ENCODE measurements at places on chromosomes 1 and 21. TPM values are rescaled to one million over a fixed set of nuclear protein-coding genes. Genes with fewer than 3 reads are reported as not detected.

DNA sequence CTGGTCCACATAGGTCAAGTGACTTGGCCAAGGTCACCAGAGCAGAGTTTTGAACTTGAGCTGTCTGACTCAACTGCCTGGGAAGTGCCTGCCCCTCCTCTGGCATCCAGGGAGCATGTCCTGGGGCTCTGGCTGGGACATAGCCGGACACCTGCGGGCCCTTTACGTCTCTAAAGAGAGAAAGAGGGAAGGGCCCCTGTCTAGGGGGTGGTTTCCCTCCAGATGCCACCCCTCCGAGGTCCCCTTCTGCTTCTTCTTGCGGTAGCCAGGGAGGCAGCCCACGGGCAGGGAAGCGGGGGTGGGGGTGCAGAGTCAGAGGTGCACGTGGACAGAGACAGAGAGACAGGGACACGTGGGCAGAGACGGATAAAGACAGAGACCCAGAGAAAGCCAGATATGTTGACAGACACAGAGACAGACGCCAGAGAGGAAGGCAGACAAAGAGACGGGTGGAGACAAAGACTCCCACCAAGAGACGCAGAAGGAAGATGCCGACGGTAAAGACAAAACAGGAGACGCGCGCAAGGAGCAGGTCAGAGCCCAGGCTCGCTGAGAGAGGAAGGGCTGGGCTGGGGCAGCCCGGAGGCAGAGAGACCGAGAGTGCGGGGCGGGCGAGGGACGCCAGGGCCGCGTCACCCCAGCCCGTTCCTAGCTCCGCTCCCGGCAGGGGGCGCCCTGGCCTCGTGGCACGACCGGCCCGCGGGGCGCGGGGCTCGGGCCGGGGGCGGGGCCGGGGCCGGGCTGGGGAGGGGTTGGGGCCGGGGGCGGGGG lies 458 bp upstream of the ALPL start:
- DNase-seq, result peak; percentile 71

GRCh38 chr1:49293016-49293415 lies 516.3 kb upstream of the BEND5 start:
- no peak for DNase-seq

DNA sequence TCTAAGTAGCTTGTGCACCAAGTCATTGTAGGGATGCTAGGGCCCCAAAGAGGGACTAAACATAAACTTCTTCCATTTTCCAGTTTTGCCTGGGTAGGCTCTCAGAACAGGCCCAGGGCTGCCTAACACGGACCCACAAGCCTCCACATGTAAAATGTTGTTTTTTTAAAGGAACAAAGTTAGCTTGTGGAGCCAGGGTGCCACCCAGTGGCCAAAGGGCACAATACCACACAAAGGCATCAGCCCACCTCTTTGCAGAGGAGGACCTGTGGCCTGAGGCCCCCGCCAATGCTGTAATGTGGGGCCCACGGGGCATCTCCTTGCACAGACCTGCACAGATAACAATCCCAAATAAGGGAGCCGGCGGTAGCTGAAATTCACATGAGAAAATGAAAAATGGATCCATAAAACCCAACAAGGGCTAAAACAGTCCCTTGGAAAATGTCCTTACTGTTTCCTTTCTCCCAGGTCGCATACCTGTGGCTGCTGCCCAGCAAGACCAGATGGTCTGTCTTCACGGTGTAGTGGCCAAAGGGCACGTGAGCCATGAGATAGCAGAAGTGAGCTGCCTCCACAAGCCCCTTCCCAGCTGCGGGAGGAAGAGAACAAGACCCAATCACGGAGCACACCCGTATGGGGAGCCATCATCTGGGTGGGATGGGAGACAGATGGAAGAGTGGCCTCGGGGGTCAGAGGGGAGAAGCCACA lies 23.8 kb downstream of the SEC16B start:
- peak; percentile 91 for DNase-seq

ADAMTS4 gene
- 28.6 TPM for total RNA-seq

- no peak for DNase-seq
These were observed 41.8 kb downstream of the XCL1 start for GRCh38 chr1:168617974-168618750.

CSF1 gene
- 7.2 TPM for total RNA-seq

MYBPH gene
- not detected for total RNA-seq

GRCh38 chr1:228900886-228901392 lies 165.7 kb downstream of the RHOU start:
- no peak for DNase-seq

DNA sequence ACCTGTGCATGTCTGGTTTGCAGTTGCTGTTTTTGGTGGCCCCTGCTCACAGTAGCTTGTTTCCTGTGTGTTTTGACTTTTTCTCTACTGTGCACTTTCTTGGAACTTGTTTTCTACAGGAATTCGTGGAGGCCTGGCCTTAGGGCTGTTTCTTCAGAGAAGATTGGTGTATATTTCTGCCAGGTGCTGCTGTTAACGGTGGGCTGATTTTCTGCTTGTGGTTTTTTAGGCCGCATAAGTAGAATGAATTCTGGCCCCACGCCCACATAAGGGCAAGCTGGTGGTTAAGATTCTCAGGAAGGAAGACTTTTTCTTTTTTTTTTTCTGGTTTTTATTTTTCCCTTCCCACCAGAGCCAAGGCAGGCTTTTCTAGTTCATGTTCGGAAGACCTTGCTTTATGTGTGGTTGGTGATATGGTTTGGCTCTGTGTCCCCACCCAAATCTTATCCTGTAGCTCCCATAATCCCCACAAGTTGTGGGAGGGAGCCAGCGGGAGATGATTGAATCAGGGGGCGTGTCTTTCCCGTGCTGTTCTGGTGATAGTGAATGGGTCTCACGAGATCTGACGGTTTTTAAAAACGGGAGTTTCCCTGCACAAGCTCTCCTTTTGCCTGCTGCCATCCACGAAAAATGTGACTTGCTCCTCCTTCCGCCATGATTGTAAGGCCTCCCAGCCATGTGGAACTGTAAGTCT lies 71.5 kb upstream of the DISP3 start:
- DNase-seq, result no peak

GRCh38 chr1:208081972-208082371 lies 162.2 kb downstream of the PLXNA2 start:
- no peak for DNase-seq

SPATA1 gene
- total RNA-seq, result 1.3 TPM

DNA sequence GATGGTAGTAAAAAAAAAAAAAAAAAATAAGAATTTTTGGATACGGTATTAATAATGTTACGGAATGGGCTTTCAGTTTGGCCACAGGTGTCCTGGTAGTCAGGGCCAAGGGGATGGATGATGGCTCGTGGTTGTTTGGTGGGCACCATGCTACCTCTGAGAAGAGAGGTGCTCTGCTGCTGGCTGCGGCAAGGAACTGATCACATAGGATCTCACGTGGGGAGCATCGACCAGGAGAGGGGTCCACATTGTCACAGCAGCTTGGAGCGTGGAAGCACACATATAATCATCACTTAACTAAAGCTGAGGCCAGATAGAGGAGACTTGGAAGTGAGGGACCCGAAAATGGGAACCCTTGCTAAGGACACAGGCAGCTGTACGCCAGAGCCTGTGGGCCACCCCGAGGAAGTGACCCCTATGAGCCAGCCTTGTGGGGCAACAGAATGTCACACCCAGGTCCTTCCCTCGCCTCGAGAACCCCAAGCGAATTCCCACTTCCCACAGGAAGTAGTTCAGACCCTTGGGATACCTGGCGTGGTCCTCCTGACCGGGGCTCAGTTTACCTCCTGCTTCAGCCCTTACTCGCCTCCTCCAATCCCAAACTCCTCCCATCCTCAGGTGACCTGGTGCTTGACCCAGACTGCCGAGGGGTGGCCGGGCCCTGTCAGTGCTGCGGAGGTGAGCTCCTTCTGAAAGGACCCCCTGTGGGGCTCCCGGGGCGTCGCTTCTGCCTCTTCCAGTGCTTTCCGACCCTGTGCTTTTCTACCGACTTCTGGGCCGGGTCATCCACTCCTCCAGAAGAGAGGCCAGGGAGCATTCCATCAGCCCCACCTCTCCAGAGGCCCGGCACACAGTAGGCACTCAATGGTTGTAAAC lies 222.0 kb downstream of the CAMTA1 start:
- DNase-seq, result no peak

- no peak for DNase-seq
These were observed 127.6 kb upstream of the DAB1 start for GRCh38 chr1:57551476-57551875.

GRCh38 chr1:214027498-214027897 lies 39.7 kb downstream of the PROX1 start:
- DNase-seq, result no peak

SPRR2F gene
- total RNA-seq, result not detected

DNA sequence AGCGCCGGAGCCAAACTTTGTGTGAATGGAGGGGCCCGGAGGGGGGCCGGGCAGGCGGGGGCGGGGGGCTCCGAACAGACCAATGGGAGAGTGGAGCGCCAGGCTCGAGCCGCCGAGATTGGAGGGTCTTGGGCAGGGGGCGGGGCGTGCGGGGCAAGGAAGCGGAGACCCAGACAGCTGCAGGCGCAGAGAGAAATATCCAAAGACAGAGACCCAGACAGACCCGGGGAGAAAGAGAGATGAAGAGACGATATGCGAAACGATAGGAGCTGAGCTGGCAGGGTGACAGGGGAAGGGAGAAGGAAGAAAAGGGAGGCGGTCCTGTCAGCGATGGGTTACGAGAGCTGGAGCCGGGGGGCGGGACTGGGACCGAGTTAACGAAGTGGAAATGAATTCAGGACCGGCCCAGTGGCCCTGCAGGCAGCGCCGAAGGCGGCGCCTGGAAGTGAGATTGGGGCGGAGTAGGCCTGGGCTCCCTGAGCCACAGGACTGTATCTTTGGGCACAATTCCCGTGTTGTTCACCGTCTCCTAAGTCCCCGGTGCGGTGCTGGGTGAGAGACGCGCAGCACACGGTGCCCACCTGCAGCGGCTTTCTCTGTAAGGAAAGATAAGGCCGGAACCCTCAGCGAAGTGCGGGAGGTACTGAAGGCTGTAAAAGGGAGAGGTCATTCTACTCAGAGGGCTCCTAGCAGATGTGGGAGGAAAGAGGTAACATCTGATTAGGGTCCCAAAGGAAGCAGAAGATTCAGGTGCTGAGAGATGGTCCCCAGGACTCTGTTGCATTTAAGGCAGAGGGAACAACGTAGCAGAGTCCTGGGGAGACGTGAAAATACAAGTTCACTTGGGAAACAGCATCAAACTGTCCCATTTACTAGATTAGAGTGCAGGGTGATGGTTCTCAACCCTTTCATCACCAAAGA lies 543 bp upstream of the KCNJ10 start:
- DNase-seq, result peak; percentile 86

DNA sequence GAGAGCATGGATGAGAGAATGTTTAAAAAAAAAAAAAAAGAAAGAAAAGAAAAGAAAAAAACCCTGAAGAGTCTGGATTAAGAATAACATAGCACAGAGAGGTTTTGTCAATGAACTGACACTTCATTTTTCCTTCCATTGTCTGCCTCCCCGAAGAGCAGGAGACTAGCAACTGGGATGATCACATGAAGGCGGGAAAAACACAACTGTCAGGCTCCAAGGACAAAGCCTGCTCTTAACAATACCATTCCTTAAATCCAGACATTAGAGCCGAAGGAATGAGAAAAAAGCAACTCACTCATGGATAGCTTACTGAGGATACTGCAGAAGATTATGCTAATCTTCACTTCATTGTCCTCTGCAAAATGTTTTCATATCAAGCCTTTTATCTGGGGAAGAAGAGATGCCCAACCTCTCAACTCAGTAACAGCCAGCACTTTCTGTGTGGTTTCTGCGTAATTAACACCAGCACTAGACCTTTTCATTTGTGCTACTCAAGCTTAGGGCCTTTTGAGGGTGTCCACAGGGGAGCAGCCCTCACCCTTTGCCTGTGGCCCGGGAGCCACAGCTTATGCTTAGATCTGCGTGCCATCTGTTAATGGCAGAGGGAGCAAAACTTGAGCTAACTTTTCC lies 182.3 kb downstream of the BARHL2 start:
- DNase-seq, result no peak

- DNase-seq, result peak; percentile 39
These were observed 14.0 kb downstream of the ZNF644 start for GRCh38 chr1:91007827-91008226.

EIF4G3 gene
- 86.8 TPM for total RNA-seq

DNA sequence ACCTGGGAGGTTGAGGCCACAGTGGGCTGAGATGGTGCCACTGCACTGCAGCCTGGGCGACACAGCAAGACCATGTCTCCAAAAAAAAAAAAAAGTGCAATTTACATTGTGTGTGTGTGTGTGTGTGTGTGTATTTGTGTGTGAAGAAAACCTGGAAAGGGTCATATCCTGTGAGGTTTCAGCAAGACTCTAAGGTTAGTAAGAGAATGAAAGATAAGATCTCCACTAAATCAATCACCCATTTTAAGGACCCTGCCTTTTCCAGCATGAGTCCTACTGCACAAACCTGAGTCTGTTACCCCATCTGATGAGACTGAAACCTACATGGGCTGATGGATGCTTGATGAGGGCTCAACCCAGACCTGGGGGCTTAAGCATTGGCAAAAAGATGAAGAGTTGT lies 4.9 kb upstream of the C1orf74 start:
- no peak for DNase-seq

LCE1E gene
- total RNA-seq, result not detected

MCOLN2 gene
- total RNA-seq, result 0.98 TPM

TMEM200B gene
- 1.3 TPM for total RNA-seq
